ENCODE measurements at places on chromosomes 1 and 21.

DNA sequence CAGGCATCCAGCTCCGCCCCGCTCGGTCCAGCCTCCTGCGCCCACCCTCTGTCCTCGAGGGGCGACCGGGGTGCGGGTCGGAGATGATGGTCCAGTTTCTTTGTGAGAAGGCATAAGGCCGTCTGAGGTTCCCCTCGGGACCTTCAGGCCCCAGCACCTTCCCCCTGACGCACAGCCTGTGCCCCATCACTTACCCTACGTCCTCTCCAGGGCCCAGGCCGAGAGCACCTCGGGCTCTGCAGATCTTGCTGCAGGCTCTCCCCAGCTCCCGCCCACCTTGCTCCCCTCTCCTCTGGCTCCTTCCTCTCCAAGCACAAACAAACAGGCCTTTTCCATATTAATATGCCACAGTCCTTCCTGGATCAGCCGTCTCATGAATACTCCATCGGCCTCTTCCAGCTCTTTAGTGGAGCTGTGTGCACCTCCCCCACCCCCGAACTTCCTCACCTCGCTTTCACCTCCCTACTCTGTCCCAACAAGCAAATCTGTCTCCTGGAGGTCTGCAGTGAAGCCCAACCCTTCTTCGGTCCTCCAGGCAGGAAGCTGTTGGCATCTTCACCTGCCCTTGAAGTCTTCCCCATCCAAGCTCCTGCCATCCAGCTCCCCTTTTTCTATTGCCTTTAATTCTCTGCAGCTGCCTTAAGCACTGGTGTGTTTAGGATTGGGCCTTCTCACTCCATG is 448 bp upstream of the COL9A2 start:
- DNase-seq = no peak

- DNase-seq = no peak
Measured at GRCh38 chr1:206116191-206116872, 856 bp downstream of the AVPR1B start.

GRCh38 chr1:108560189-108560873 is 431 bp downstream of the EEIG2 start:
- DNase-seq = peak; percentile 33

DNA sequence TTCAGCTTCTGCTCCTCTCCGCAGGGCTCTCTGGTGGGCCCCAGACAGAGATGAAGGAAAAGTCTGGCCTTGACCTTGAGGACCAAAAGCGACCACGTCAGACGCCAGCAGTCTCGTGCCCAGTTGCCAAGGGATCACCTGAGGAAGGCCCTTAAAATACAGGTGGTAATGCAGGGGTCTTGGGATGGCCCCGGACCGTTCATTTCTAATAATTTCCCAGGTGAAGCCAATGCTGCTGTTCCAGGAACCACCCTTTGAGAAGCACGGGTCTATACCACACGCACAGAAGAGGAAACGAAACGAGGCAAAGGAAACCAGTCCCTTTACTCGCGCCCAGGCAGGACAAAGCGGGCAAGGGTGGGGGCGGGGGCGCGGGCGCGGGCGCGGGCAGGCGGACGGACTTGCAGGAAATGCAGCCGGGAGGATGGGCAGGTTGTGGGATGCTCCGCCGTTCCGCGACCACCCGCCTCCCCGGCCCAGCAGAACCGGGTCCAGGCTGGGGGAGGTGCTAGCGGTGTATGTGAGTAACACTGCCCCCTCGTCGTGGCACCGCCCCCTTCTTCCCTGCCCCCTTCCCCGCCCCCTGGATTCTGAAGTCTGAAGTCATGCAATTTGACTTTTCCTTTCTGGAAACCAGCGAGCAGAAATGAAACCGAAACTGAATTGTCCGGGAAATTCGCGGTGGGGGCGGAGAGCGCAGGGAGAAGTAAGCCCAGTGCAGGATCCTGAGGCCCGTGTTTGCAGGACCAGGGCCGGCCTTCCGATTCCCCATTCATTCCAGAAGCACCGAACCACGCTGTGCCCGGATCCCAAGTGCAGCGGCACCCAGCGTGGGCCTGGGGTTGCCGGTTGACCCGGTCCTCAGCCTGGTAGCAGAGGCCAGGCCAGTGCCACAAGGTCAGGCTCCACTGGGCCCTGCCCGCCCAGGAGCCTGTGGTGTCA is 5.8 kb upstream of the MX1 start:
- peak; percentile 89 for DNase-seq

GRCh38 chr1:41547781-41548560 is 63.5 kb upstream of the EDN2 start:
- DNase-seq = no peak

GRCh38 chr1:234676103-234676594 is 66.2 kb upstream of the IRF2BP2 start:
- DNase-seq = peak; percentile 82

DNA sequence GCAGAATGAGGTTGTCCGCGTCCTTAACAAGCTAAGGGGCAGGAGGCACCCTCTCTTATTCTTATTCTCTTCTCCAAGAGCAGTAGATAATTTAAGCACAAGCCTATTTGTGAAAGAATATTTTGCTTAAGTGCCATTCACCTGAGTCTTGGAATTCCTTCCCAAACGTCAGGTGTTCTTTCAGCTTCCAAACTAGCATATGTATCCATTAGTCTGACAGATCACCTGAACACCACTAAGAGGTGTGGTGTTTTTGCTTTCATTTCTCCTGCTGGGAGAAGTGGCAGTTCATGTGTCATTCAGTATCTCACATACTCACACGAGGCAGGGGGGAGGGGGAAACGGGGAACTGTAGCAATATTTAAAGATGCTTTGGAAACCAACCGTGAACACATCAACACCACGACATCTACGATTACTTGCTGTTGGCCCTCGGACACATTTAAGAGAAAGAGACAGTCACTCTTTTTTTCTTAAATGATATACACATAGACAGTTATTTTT is 45.5 kb upstream of the RBM15 start:
- no peak for DNase-seq

- no peak for DNase-seq
Measured at GRCh38 chr1:36166938-36167905, 11.3 kb downstream of the MAP7D1 start.

DNA sequence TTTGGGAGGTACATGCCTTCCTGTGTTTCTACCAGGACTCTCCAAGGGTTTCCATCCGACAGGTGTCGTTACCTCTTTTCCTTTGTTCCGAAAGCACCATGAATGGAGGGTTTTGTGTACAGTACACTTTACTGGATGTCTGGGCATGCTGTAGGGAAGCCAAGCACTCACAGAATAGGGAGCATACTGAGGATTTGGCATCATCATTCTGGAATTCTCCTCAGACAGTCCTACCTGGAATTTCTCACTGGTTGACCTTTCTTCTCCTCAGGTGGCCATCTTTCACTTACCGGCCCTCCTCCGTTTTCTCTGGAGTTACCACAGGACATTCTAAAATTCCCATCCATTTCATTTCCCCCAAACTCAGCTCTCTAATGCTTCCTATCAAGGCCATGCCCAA is 5.9 kb upstream of the MPL start:
- DNase-seq = no peak

DNA sequence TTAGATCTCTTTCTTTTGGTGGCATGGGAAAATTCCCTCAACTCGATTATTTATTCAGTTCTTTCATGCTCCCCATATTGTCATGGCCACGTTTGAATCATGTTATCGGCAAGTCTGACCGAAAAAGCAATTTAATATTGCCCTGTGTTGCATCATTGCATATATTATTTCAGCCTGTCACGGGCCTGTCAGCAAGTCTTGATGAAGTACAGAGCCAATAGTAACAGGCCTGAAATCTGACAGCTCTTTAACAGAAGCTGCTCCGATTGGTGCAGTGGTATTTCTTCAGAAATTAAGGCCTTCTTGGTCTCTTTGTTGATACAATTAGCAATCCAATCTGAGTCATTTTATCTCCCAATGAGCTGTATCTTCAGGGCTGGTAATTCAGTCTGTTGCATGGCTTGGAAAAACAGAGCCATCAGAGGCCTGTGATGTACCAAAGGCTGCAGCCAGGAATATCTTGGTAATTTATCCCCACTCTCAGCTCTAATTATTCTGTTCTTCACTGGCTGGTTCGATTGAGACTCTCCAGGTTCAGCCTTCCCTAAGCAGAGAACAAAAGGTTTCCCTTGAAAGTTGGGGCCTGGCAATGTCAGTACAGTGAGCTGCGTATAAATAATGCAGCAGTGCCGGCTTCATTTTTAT is 149.5 kb downstream of the FGGY start:
- no peak for DNase-seq

DNA sequence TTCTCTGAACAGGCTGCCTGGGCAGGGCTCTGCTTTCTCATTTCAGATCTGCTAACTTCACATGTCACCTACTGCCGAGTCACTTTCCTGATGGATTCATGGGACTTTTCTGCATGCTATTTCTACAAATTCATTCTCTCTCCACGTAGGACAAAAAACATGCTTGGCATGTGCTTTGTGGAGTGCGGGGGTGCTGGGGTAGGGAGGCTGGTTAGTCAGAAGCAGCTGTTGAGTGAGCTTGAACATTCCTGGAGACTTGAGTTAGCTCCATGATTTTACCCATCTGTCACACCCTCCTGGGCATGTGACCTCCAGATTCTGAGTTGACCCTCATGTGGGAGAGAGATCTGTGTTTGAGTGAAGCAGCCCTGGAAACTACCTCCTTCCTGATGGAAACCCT is 71.4 kb downstream of the UCK2 start:
- DNase-seq = peak; percentile 28

DNA sequence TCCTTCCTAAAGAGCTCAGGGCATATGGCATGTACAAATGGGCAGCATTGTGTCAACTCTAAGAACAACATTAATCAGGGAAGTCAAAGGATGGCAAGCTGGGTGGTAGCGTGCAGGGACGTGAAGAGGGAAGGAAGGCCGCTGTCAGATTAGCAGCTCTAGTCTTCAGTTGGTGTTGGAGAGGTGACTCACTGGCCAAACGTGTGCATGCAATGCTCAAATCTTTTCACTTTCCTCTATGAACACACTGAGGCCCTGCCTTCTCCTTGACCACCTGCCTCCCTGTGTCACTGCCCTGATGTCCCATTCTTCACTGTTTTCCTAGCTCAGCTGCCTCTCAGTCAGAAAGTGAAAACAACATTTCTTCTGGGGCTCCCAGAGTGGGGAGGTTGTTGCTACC is 5.9 kb upstream of the PIGR start:
- no peak for DNase-seq

- DNase-seq = no peak
Measured at GRCh38 chr1:181061891-181062835, 26.3 kb upstream of the IER5 start.

DNA sequence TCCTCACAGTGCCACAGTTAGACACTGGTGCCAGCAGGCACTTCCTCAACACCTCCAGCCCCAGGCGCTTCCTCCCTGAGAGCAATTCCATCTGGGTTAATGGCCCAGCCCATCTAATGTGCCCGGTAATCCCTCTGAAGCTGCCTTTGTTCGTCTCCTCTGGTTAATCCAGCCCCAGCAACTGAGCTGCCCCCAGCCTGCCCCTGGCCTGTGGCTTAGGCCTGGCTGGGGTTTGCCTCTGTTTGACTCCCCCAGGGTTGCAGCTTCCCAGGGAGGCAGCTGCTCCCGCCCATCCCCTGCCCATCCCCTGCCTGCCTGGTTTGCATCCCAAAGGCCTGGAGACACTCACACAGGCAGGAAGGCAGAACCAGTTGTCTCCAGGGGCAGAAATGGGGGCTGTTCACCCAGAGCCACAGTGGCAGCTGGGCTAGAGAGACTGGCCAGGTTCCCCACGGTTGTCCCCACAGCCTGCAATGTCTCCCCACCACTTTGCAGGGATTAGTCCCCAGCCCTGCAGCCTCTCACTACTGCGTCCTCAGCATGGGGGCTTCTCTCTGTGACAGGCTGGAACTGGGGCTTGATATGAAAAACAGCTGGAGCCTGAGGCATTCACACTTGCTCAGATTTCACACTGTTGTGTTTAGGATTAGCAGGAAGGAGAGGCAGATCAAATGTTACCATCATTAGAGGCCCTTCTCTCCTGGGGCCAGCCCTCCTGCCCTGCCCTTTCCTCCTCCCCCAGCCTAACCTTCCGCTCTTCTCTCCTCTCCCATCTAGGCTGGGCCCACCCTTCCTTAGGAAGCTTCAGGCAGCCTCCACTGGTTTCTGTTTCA is 120.2 kb downstream of the TLR5 start:
- DNase-seq = no peak

Data from lung microvascular endothelial cell (primary cell).